ENCODE measurements at places on chromosomes 11 and 22.

- DNase-seq: no peak
Measured at GRCh38 chr11:77104727-77105126, 2.1 kb downstream of the OMP start.

DNA sequence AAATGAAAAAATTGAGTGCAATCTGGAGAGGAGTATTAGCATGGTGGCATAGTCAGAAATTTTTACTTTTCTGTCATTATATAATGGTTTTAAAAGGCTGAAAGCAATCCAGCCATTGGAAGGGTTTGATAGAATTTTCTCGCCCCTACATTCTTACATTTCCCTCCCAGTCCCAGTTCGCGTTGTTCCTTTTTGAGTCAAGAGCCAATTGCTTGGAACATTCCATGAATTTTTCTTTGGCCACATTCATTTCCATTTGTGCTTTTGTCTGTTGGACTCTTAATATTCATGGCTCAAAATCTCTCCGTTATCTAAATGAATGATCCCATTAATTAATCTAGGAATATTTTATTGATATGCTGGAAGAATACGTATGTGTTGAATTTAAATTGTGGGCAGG is 66.0 kb downstream of the GRK3 start:
- no peak for DNase-seq

DNA sequence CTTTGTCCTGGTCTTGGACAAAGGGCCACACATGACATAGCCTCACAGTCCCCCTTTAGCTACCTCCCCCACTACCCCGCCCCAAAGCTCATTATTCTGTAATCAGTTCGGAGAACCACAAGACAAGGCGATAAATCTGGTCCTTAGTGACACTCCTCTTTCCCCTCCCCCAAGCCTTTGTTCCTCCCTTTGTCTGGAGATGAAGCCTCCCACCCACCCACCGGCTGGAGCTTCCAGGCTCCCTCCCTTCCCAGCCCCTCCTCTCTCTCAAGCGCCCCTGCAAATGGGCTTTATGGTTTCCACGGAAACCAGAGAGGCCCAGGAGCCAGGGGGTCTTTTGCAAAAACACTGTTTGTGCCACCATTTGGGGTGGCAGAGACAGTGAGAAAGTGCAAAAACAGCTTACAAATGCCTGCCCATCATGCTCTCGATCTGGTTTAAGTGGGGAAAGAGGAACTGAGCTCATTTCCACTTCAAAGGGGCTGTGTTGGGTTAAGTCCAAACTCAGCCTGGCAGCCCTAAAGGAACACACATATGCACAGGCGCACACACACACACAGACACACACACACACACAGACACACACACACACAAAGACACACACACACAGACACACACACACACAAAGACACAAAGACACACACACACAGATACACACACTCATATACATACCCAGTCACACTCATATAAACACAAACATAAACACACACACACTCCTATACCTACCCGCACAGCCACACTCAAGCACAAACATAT is 23.5 kb downstream of the APLNR start:
- DNase-seq: no peak

- no peak for DNase-seq
Measured at GRCh38 chr11:93279851-93280347, 50.6 kb upstream of the DEUP1 start.

- no peak for DNase-seq
Measured at GRCh38 chr11:77821349-77821851, 456 bp downstream of the AAMDC start.

DNA sequence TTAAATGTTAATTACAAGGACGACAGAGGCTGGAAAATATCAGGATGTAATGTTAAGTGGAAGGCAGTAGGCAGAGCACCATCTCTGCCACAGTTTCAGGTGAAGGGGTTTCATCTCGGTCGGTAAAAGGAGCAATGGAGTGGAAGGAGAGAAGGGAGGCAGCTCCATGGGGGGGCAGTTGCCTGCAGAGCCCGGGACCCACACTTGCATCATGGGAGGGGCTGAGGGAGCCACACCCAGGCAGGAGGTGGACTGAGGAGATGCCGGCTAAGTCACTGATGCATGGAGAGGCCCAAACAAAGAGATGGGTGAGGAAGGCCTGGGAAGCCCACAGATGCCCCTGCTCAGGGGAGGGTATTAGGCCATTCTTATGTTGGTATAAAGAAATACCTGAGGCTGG is 1470.9 kb downstream of the BRD1 start:
- DNase-seq: no peak

- DNase-seq: peak; percentile 22
Measured at GRCh38 chr11:68002938-68003845, 705 bp downstream of the UNC93B1 start.

- DNase-seq: no peak
Measured at GRCh38 chr22:45441138-45441537, 27.6 kb downstream of the RIBC2 start.

GRCh38 chr11:65492637-65493366 is 6.0 kb upstream of the MALAT1 start:
- no peak for DNase-seq

- DNase-seq: no peak
Measured at GRCh38 chr22:32745251-32745995, 56.1 kb upstream of the TIMP3 start.

GRCh38 chr22:39880722-39881121 is 12.8 kb downstream of the ENTHD1 start:
- DNase-seq: no peak

DNA sequence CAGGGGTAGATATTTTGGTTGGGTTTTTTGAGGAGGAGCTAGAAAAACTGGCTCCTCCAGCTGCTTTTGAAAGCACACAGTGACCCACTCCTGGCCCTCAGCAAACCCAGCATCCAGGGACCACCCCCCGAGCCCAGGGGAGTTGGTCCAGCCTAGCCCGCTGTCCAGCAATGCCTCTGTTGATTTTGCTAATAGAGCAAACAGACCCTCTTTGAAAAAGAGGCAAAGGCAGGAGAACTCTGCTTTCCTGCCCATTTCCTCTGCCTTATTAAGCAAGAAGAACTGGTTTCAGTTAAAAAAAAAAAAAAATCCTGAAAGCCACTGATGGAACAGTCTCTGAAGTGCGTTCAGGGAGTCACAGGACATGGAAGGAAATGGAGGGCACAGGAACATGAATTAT is 25.3 kb downstream of the ABTB2 start:
- no peak for DNase-seq

DNA sequence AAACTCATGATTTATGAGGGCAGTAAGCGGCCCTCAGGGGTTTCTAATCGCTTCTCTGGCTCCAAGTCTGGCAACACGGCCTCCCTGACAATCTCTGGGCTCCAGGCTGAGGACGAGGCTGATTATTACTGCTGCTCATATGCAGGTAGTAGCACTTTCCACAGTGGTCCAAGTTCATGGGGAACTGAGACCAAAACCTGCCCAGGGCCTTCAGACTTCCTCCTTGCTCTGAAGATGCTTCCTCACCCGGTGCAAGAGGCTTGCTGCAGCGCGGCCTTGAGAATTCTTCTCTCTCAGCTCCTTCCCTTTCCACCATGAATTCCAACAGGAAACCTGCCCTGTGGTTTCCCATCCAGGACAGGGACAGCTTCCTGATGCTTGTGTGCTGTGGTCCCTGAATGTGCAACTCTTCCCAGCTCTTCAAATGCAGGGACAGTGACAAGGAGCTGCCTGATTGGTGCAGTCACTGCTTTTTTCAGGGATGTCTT is 53.9 kb downstream of the GGTLC2 start:
- DNase-seq: no peak

DNA sequence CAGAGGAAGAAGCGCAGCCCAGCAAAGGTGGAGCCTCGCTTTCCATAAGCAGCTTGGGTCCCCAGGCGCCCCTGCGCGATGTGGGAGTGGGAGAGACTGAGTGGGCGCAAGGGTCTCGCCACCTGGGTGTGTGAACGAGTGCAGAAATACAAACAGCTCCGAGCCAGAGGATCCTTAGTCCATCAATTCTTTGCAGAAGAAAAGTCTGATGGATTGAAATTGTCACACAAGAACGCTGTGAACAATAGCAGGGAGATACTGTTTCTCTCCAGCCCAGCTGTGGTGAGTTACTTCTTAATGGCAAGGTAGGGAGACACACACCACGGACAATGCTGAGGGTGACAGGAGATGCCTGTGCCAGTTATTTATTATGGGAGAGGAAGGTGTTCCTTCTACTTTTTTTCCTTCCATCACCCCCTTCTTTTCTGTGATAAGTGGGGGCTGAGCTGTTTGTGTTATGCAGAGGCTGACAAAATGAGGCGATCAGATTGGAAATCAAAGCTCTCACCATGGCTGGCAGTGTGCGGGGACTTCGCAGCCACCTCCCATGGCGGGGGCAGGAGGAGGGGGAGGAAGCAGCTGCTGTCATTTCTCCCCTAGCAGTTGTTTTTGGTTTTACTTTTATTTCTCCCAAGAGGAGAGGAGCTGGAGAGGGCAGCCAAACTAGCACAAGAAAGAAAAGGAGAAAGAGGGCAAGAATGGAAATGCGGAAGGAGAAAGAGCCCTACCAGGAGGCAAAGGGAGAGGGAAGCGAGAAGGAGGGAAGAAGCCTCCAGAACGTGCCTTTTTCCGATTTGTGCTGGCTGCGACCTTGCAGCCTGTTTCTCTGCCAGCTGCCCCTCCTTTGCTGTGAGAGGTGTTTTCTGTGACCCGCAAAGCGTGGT is 755.8 kb downstream of the NTM start:
- no peak for DNase-seq

All from stimulated activated CD4-positive, alpha-beta T cell treated with anti-CD3 and anti-CD28 coated beads, TNF-alpha, amount 100 ng/mL, for 1 hour (primary cell).